ENCODE measurements at places on chromosomes 3 and 15.

- DNase-seq = no peak
Measured at GRCh38 chr3:30628205-30628900, 22.0 kb downstream of the TGFBR2 start.

GRCh38 chr3:157443905-157444796, 7.5 kb downstream of the PTX3 start:
- DNase-seq = no peak

DNA sequence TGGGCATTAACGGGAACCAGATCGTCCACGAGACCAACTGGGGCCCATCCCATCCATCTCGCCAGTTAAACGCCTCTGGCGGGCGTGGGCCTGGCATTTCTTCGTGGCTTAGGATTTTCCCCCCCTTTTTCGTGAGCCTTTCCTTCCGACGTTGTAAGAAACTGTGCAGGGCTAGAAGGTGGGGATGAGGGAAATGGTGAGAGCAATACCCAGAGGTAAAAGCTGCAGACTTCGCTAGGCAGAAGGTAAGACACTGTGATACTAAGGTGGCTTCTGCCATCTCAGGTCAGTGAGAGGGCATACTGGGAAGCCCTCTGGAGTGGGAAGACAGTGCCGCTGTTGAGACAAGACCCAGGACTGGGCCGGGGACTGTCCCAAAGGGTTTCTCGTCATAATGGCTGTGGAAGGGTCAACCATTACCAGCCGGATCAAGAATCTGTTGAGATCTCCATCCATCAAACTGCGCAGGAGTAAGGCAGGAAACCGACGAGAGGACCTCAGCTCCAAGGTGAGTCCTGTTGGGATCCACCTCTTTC, 666 bp downstream of the MAPKBP1 start:
- DNase-seq = no peak

- peak; percentile 11 for DNase-seq
Measured at GRCh38 chr3:25781145-25781757, 2.0 kb downstream of the NGLY1 start.

GRCh38 chr3:184315871-184316661, 1.7 kb downstream of the EIF4G1 start:
- DNase-seq = peak; percentile 33

- no peak for DNase-seq
Measured at GRCh38 chr3:7315037-7315436, 454.1 kb downstream of the GRM7 start.

- DNase-seq = peak; percentile 25
Measured at GRCh38 chr15:40693904-40694687, 878 bp upstream of the RAD51 start.

GRCh38 chr15:99431661-99432091, 134.1 kb upstream of the MEF2A start:
- no peak for DNase-seq

- DNase-seq = no peak
Measured at GRCh38 chr3:32861681-32862080, 43.9 kb downstream of the TRIM71 start.

DNA sequence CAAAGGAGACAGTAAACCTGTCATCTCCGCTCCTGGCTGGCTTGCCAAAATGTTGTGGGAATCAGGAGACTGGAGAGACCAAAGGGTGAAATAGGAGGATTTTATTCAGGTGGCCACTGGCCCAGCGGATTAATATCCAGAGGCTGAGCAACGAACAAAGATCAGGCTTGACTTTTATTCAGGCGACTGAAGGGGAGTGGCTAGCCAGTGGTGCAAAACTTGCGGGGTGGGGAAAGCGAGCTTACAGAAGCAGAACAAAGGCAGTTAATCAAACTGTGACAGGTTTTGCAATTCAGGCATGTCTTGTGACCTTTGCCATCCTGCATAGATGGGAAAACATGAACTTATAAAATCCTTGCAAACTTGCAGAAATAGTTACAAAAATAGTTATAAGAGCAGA, 19.8 kb upstream of the ACAD9 start:
- DNase-seq = no peak

DNA sequence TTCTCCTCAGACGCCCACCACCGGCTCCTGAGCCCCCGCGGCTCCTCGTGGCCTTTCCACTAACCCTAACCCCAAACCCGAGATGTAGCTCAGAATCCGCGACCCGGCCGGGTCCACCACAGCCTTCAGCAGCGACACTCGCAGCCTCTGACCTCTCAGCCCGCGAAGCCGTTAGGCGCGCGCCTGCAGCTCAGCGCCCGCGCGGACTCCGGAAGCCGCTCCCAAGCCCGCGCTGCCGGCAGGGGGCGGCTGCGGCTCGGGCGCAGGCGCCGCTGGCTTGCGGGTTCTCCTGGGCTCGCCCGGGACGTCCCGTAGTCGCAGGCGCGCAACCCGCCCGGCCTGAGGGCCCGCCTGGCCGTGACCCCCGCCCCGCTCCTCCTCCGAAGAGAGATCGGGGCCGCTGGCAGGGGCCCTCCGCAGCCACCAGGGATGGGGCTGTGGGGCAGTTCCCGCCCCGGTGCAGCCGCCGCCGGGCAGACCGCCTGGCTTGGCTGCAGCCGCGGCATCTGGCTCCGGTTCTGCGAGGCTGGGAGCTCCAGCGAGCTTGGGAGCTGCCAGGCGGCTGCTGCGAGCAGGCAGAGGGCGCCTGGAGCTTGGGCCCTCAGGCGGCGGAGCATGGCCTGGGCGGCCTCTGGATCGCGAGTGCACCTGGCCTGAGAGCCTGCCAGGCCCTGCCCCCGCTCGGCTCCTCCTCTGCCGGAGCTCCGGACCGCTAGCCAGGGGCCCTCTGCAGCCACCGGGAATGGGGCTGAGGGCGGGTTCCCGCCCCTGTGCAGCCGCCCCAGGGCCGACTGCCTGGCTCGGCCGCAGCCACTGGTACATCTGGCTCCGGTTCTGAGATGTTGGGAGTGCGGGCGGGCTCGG, 120.7 kb downstream of the LMLN start:
- peak; percentile 64 for DNase-seq

GRCh38 chr3:57999417-58000115, 8.7 kb upstream of the FLNB start:
- no peak for DNase-seq

- no peak for DNase-seq
Measured at GRCh38 chr3:73572368-73572767, 52.4 kb downstream of the PDZRN3 start.

- DNase-seq = no peak
Measured at GRCh38 chr3:192858849-192859585, 58.6 kb downstream of the MB21D2 start.

GRCh38 chr15:83472151-83472550, 25.0 kb downstream of the SH3GL3 start:
- DNase-seq = no peak

DNA sequence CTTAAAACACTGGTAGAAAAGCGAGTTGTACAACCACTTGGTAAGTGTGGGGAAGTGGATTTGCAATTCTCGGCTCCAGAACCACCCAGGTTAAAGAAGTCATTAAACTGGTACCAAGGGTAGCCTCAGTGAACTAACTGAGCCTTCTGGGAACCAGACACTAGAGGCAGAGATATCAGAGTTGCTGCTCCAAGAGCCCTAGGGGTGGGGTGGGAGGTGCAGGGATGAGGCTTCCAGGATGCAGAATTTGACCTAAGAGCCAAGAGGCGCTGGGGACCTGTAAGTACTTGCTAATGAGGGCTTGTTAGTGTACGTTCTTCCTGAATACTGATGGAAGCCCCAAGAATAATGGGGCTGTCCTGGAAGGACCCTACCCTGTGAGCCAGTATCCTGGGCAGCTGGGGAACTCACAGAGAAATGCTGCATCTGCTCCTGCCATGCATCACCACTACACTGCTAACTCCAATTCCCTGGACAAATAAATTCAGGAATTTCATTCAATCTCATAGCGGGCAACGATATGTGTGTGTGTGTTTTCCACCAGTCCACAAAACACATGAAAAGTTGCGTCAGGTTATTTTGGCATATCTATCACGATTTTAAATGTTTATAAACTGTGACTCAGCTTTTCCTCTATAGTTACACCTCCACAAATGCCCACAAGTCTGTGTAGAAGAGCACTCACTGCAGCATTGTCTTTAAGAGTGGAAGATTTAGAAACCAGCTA, 23.8 kb downstream of the STIMATE start:
- DNase-seq = no peak

- DNase-seq = no peak
Measured at GRCh38 chr3:140277886-140278285, 342.9 kb downstream of the CLSTN2 start.

GRCh38 chr15:54289590-54290136, 311.4 kb downstream of the UNC13C start:
- DNase-seq = no peak

GRCh38 chr15:68586274-68586961, 7.6 kb downstream of the CORO2B start:
- no peak for DNase-seq

GRCh38 chr15:74821091-74821789, 5.2 kb upstream of the CPLX3 start:
- peak; percentile 90 for DNase-seq

GRCh38 chr3:23481616-23482278, 278.6 kb downstream of the UBE2E2 start:
- no peak for DNase-seq

DNA sequence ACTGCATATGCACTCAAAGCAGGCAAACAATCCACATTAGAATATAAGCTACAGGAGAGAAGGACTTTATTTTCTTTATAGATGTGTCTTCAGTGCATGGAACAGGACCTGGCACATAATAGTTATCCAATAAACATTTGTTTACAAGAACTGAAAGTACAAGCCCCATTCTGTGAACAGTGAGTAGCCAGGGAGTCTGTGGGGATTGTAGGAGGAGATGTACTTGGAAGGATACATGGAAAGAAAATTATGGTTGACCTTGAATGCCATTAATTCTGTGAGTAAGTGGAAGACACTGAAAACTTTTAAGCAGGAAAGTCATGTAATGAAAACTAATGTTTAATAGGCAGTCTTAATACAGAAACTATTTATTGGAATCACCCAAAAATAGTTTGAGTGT, 28.3 kb downstream of the MASP1 start:
- no peak for DNase-seq

- DNase-seq = no peak
Measured at GRCh38 chr3:73379465-73379864, 245.3 kb downstream of the PDZRN3 start.

- no peak for DNase-seq
Measured at GRCh38 chr3:172442606-172443005, 5.7 kb downstream of the GHSR start.

- no peak for DNase-seq
Measured at GRCh38 chr3:126342991-126343648, 14.1 kb downstream of the KLF15 start.

DNA sequence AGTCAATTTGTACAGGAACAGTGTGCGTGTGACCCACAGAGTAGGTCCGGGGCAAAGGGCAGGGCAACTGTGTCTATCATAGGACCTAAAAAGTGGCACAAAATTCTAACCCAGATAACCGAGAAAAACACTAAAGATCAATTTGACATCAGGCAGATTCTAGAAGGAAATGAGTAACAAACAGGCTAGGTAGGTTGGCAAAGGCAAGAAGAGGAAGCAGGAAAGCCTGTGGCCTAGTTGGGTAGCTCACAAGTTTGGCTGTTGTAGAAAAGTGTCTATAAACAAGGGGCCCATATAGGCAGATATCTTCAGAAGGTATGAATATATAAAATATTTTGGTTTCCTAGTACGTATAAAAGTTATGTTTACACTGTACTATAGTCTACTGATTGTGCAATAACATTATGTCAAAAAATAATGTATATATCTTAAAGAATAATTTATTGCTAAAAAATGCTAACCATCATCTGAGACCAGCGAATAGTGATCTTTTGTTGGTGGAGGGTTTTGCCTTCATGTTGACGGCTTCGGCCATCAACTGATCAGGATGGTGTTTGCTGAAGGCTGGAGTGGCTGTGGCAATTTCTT, 13.3 kb upstream of the OR5K1 start:
- no peak for DNase-seq

DNA sequence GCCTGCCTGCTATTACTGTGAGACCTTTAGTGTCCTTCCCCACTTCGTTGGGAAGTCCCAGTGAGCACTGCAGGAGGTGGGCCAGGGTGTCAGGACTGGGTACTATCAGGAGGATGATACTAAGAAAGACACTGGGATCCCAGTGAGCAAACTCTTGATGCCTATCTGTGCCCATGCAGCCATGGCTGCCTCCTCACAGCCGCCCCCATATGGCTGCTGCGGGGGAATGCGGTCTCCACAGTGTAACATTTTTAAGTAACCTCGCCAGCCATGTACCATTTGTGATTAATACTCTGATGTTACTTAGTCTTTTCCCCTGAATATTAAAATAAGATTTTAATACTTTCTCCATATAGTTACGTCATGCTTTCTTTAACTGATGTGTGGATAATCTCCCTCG, 312.2 kb downstream of the RYR3 start:
- no peak for DNase-seq

GRCh38 chr3:37675833-37676596, 185.7 kb upstream of the CTDSPL start:
- no peak for DNase-seq

GRCh38 chr3:40771112-40771511, 246.4 kb downstream of the ZNF621 start:
- DNase-seq = no peak

DNA sequence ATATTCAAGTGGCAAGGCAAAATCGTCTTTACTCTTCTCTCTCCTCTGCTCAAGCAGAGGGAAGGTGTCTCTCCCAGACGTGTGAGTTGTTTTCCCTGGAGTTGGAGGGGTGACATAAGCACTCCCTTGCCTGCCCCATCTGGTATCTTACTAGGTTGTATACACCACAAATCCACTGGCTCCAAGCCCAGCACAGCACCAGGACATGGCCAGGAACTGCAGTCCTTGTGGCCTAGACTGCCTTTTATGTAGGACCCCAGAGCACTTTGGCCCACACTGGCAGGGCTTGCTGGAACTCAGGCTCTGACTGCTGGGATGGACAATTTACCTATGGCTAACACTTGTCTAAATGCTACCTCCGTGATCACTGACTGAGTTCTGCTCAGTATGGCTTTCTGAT, 34.0 kb downstream of the DZIP3 start:
- DNase-seq = no peak

DNA sequence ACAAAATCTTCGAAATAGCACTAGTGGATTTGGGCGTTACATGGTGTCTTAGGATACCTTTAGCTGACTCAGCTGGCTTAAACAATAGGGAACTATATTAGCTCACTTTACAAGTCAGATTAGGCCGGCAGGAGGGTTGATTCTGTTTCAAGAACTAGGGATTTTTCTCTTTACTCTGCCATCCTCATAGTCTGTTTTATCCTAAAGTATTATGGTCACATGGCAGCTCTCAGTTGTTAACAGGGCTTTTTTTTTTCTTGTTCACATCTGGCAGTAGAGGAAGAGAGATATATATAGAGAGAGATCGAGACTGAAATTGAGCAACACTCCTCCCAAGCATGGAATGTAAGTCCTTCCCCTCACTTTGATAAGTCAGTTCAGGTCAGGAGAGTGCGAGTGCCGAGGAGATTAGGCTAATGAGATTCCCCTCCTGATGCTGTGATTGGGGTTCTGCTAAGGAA, 32.9 kb downstream of the CHP1 start:
- no peak for DNase-seq

GRCh38 chr15:35136321-35137189, 51.5 kb upstream of the NANOGP8 start:
- DNase-seq = no peak

- DNase-seq = no peak
Measured at GRCh38 chr3:98341758-98342157, 11.9 kb upstream of the OR5K4 start.

Data from germinal center (tissue), 1 donor.